Neuronal stem cell (in vitro differentiated cells): ENCODE measurements at places on chromosomes 7 and 10.

GRCh38 chr10:132848291-132848701 lies 62.3 kb upstream of the NKX6-2 start:
- no peak for DNase-seq

- DNase-seq, result no peak
These were observed 235.7 kb downstream of the AGMO start for GRCh38 chr7:15326044-15326644.

DNA sequence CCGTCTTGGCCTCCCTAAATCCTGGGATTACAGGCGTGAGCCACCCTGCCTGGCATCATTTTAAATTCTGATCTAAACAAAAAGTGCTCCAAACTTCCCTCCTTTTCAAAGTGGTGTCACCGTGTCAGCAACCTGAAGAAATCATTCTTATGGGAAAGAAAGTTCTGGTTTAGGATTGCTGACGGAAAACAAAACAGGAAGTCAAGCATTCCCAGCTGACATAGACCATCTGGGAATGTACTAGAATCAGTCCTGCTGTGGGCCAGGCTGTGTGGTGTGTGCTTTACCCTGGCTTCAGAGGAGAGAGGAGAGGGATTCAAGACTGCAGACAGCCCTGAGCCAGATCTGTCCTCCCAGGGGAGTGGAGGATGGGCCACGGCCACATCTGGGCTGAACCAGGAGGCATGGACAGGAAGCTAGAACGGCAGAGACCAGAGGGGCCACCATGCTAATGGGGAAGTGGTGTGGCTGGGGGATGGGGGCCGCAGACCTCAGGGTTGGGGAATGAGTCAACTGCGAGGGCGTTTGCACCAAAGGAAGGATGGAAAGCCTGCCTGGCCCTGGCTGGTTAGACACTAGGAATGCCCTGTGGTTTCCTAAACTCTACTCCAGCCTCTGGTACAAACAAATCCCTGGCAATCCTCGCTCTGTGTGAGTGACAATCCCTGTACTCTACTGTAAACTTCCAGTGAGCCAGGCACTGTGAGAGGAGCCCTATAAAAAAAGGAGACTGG lies 16.7 kb upstream of the CLIP2 start:
- DNase-seq, result no peak

GRCh38 chr7:27688646-27689045 lies 26.0 kb upstream of the HIBADH start:
- DNase-seq, result no peak

GRCh38 chr10:96585736-96586418 lies 935 bp downstream of the TM9SF3 start:
- DNase-seq, result no peak

GRCh38 chr7:135964274-135964673 lies 12.9 kb downstream of the MTPN start:
- DNase-seq, result no peak

DNA sequence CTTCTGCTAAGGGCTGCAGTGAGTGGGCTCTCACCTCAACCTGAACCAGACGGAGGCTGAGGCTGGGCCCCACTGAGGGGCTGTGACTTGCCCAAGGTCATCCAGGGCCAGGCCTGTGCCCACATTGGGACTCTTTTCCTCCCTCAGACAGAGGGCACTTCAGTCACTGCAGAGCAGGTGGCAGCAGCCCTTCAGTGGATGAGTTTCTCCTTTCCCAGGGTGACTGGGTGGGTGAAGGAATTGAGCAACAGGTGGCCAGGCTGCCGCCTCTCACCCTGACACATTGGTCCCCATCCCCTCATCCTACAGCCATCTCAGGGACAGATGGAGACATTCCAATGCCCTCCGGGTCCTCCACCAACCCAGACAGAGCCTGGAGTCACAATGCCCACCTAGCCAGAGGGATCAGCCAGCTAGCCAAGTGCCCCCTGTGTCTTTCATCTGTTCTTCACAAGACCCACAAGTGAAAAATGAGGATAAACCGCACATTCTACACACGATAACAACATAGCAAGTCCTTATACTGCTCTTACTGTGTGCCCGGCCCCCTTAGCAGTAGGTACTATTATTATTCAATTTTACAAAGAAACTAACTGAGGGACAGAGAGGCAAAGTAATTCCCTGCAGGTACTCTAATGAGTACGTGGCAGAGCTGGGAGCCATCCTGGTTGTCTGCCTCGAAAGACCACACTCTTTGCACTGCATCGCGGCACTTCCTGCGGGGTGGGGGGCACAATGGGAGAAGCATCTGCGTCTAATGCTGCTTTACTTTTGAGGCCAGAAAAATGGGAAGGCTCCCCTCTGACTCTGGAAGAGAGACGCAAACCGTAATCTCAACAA lies 1.7 kb upstream of the SLC18A3 start:
- no peak for DNase-seq

GRCh38 chr7:1214516-1214915 lies 18.2 kb upstream of the UNCX start:
- DNase-seq, result no peak

- DNase-seq, result no peak
These were observed 319.6 kb downstream of the GRID1 start for GRCh38 chr10:86046845-86047460.

- no peak for DNase-seq
These were observed 9.4 kb downstream of the PIP4K2A start for GRCh38 chr10:22704942-22705341.

DNA sequence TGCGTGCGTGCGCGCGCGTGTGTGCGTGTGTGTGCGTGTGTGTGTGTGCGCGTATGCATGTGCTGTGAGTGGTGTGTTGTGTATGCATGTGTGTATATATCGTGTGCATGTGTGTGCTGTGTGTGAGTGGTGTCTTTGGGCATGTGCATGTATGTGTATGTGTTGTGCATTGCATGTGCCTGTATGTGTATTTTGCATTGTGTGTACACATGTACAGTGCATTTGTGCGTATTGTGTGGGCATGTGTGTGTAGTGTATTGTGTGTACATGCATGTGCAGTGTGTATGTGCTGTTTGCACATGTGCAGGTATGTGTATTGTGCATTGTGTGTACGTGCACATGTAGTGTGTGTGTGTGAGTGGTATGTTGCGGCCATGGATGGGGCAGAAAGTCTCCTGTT lies 6.0 kb upstream of the DPYSL4 start:
- DNase-seq, result no peak

- DNase-seq, result no peak
These were observed 88.7 kb downstream of the DYNC1I1 start for GRCh38 chr7:95861041-95861440.

DNA sequence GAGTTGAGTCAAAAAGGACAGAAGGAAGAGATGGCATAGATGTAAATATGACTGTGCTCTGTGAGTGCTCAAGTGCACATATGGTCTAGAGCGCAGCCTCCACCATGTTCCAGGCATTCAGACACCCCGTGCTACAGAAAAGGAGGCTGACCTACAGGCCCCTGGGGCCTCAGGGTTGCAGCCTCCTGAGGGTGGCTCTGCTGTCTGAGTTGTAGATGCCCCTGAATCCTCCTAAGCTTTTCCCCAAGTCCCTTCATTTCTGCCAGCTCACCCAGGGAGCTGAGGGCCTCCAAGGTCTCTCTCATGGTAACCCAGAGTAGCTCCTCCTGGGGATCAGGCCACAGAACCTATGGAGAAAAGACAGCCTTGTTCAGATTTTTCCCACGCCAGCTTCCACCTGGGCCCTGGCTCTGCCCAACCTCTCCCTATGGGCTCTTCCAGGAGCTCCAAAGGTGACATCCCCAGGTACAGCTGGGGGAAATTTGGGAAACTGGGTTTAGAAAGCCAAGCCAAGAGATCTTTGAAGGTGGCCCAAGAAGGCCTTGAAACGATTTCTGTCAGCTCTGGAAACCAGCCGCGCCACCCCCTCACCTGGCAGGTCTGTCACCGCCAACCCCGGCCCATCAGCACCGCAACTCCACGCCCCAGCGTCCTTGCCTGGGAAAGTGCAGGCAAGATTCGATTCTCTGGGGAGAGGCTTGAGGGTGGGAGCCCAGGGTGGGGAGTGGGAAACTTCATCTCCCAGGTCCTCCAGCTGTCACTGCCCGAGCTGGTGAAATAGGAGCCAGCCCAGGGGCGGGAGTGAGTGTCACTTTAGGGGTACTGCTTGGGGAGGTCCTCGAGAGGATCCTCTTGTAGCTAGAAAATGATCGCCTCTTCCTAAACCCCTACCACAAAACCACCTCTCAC lies 2.4 kb downstream of the ZNF467 start:
- no peak for DNase-seq
